ENCODE measurements at places on chromosomes 4 and X. TPM values are rescaled to one million over a fixed set of nuclear protein-coding genes. Genes with fewer than 3 reads are reported as not detected.

GRCh38 chr4:99983289-99983943, 33.3 kb upstream of the H2AZ1 start:
- DNase-seq, result no peak
- no peaks in the 10 kb centered on the region for H3K27me3 ChIP-seq
- no peaks in the 10 kb centered on the region for H3K36me3 ChIP-seq
- peaks cover 10% of the 10 kb centered on the region for H3K4me1 ChIP-seq
- no peak overlapping the region for H3K4me3 ChIP-seq
- no peak overlapping the region for H3K27ac ChIP-seq

FAM9B gene
- not detected for polyA plus RNA-seq

TLR10 gene
- polyA plus RNA-seq, result not detected

DNA sequence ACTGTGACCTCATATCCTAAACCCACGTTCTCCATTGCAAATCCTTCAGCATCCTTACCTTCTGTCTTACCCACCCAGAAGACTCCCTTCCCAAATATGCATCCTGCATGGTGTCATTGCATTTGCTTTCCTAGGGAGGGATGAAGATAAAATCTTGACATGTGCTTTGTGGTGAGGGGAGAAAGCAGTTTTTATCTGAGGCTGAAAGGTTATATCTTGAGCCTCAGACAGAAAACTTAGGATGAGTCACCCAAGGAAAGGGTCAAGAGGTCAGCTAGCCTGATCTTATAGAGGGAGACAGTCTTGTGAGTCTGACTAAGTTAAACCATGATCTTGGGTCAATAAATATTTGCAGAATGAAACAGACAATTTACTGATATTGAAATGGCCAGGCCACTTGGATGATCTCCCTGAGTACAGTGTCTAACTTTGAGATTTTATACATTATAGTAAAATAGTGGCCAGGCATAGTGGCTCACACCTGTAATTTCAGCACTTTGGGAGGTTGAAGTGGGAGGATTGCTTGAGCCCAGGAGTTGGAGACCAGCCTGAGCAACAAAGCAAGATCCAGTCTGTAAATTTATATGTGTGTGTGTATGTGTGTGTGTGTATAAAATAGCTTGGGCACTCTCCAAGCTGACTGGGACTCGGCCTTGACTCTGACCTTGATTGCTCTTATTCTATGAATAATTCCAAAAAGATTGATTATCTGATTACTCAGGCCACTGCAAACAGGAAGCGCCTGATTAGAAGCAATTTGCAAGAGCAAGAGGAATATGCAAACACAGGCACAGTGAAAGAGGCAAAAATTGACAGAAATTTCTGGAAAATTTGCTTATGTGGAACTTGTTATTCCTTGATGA, 15.4 kb upstream of the FAM9C start:
- no peaks in the 10 kb centered on the region for H3K27me3 ChIP-seq
- H3K4me1 ChIP-seq, result peaks cover 10% of the 10 kb centered on the region
- no peak overlapping the region for H3K27ac ChIP-seq

- H3K27me3 ChIP-seq, result peaks cover 5% of the 10 kb centered on the region
- H3K36me3 ChIP-seq, result no peaks in the 10 kb centered on the region
- 0 out of 2 replicates have a peak, but pooled peaks cover 9% of the 10 kb centered on the region for H3K4me1 ChIP-seq
- no peak overlapping the region for H3K4me3 ChIP-seq
- DNase-seq, result peak; percentile 55
These were observed 47.9 kb upstream of the QRFPR start for GRCh38 chr4:121428721-121429120.

POF1B gene
- polyA plus RNA-seq, result not detected

GRCh38 chr4:152613351-152613750, 66.4 kb downstream of the TMEM154 start:
- no peak overlapping the region for H3K27ac ChIP-seq
- no peak for DNase-seq
- no peak overlapping the region for H3K4me3 ChIP-seq
- H3K4me1 ChIP-seq, result no peaks in the 10 kb centered on the region

DNA sequence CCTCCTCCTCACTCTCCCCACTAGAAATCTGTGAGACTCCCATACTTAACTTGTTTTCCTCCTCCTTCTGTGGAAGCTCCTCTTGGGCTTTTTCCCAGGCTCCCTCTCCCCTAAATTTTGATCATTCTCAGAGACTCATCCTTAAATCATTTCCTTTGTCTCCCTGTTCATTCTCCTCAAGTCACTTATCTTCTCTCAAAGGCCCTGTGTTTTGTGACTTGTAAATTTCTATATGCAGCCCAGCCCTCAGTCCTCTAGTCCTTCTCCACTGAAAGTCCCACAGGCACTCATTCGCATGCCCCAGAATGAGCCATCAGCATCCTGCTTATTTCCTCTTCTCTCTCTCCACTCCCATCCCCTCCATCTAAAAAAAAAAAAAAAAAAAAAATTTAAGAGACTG, 171.8 kb downstream of the SOWAHB start:
- H3K4me3 ChIP-seq, result no peak overlapping the region
- H3K4me1 ChIP-seq, result peaks cover 67% of the 10 kb centered on the region
- peak; percentile 59 for DNase-seq
- no peaks in the 10 kb centered on the region for H3K27me3 ChIP-seq

DNA sequence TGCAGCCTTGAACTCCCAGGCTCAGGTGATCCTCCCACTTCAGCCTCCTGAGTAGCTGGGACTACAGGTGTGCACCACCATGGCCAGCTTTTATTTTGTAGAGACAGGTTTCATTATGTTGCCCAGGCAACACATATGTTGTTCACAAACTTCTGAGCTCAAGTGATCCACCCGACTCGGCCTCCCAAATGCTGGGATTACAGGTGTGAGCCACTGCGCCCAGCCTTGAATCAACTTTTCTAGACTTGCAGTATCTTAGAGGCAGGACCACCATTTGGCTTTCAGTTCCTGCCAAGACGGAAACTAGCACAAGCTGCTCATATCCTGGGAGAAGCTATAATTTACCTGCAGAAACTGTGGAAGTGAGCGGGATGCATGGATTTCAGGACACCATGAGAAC, 19.9 kb downstream of the NAT8L start:
- no peak overlapping the region for H3K4me3 ChIP-seq
- no peak overlapping the region for H3K27ac ChIP-seq
- no peaks in the 10 kb centered on the region for H3K27me3 ChIP-seq
- H3K4me1 ChIP-seq, result no peaks in the 10 kb centered on the region
- H3K36me3 ChIP-seq, result no peaks in the 10 kb centered on the region
- no peak for DNase-seq

- no peak overlapping the region for H3K4me3 ChIP-seq
- no peaks in the 10 kb centered on the region for H3K27me3 ChIP-seq
- no peak overlapping the region for H3K27ac ChIP-seq
These were observed 795.8 kb upstream of the IGFBP7 start for GRCh38 chr4:57905965-57906364.

DNA sequence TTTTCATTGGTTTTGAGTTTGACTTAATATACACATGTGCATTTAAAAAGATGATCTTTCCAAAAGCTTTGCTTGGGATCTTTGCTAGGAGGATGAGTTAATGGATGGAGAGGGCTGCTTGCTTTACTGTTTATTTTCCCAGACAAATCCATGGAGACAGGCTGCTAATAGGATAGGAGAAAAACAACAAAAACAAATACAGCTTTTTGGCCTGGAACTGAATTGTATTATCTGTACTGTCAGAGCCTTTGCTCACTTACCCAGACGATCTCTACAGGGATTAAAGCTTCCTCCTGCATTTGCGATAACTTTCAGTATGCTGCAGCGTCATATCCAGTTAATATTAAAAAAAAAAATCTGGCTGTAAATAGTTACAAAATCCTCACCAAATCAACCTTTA, 190.8 kb upstream of the NUDT6 start:
- DNase-seq, result no peak
- H3K27ac ChIP-seq, result no peak overlapping the region
- H3K27me3 ChIP-seq, result no peaks in the 10 kb centered on the region
- no peaks in the 10 kb centered on the region for H3K36me3 ChIP-seq
- H3K4me3 ChIP-seq, result no peak overlapping the region

DNA sequence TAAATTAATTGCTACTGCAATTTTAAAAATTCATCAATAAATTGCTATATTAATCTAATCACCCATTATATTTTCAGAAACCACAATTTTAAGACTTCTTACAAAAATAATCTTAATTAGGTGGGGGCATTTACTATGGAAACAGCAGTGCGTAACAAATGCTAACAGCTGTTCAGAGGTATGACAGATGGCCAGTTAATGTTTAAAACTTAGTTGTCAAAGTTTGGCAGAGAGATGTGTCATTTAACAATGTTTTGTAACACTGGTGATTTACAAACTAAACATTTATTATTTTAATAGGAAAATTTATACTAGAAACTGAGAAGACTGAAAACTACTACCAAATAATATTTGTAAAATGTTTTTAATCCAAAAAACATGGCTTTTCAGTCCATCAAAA, 85.2 kb upstream of the GPR34 start:
- H3K27me3 ChIP-seq, result no peaks in the 10 kb centered on the region
- peaks cover 15% of the 10 kb centered on the region for H3K4me1 ChIP-seq
- no peak overlapping the region for H3K27ac ChIP-seq
- no peak overlapping the region for H3K4me3 ChIP-seq

SUPT20HL1 gene
- not detected for polyA plus RNA-seq

DNA sequence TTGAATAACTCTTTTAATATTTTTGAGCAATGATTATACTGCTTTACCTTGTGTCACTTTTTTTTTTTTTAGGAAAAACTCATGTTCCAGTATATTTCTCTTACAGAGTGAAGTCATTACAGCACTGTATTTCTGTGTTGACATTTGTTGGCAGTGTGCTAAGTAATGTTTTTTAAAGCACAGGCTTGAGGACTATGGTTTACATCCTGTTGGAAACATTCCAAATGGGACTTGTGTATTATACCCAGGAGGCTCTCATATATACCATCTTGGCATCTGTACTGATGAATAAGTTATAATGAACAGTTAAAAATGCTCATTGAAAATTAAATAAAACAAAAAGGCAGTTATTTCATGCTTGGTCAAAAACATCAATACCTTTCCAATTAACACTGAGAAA, 33.8 kb downstream of the CEP44 start:
- peaks cover 31% of the 10 kb centered on the region for H3K4me1 ChIP-seq
- no peak overlapping the region for H3K27ac ChIP-seq
- no peak overlapping the region for H3K4me3 ChIP-seq
- no peaks in the 10 kb centered on the region for H3K36me3 ChIP-seq

DNA sequence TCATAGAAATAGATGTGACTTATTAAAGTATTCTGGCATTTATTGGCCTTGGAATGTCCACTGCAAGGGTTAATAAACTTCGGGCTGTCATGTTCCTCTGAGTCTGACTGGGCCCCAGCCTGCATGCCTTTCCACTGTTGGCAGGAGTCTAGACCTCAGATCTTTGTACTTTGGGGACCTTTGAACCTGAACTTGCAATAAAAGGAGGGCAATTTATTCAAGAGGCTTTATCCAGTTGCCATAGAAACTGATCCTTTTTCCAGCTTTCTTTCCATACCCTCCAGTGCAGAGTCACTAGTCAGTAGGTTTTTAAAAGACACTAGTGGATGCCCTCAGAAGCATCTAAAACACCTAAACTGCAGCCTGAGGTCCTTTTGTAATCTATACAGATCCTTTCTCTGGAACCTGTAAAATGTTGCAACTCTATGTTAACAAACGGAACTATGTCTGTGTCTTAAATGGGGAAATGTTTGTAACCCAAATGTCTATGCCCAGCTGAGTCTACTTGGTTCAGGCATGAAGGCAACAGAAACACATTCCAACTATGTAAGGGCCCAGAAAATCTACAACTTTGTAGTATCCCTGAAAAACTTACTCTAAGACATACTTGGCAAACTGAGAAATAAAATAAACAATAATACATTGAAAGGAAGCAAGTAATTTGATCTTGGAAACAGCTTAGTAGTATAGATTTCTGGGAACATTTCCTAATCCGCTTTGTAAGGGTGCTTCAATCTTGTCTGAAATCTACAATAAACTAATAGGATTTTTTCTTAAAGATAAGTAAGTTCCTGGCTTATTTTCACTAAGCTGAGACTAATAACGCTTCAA, 41.5 kb downstream of the SOWAHB start:
- no peak overlapping the region for H3K4me3 ChIP-seq
- peak; percentile 20 for DNase-seq

- no peaks in the 10 kb centered on the region for H3K4me1 ChIP-seq
- no peak for DNase-seq
- H3K4me3 ChIP-seq, result no peak overlapping the region
- H3K36me3 ChIP-seq, result no peaks in the 10 kb centered on the region
- no peaks in the 10 kb centered on the region for H3K27me3 ChIP-seq
These were observed 27.9 kb upstream of the NAF1 start for GRCh38 chr4:163194593-163194992.

DNA sequence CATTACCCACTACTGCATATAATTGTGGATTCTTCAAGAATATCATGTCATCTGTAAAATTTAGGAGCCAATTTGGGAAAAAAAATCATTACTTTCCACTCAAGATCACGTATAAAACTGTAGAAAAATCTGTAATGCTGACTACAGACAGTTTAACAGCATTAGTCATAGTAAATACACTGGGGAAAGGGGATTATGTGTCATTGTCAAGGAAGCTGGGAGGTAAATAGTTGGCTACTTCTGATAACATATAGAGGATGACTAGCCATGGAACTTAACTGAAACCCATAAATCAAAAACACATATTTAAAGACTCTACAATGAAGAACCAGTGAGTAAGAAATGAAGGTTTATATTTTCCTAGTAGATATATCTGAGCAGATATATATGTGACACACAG, 1666.4 kb upstream of the IGFBP7 start:
- no peaks in the 10 kb centered on the region for H3K27me3 ChIP-seq
- H3K4me1 ChIP-seq, result no peaks in the 10 kb centered on the region
- no peak overlapping the region for H3K4me3 ChIP-seq
- H3K27ac ChIP-seq, result no peak overlapping the region
- DNase-seq, result no peak

DNA sequence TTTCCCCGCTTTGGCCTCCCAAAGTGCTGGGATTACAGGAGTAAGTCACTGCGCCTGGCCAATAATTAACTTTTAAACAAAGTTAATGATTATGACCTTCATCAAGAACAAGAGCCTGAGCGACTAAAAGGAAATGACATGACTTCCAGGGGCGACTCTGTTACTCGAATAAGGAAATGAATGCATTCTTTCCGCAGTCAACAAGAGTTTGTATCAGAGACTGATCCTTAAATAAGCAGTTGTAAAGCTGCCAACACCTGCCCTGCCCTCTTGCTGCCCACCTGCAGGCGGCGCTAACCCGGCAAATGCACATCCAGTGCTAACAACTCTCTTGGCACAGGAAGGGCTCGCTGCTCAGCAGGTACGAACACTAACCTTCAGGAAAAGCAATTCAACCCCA, 27.3 kb downstream of the WDR1 start:
- no peak overlapping the region for H3K27ac ChIP-seq
- H3K4me1 ChIP-seq, result peaks cover 22% of the 10 kb centered on the region
- no peak overlapping the region for H3K4me3 ChIP-seq
- H3K27me3 ChIP-seq, result no peaks in the 10 kb centered on the region
- DNase-seq, result peak; percentile 39

CENPE gene
- polyA plus RNA-seq, result 9.1 TPM

MAGEC3 gene
- not detected for polyA plus RNA-seq

All from GM23248 (cell line).